ENCODE measurements at places on chromosomes 5 and 9.
A peak's percentile ranks its signal among the peaks of the same experiment; 100 is the strongest.

GRCh38 chr9:114051706-114052105, 26.4 kb downstream of the AMBP start:
- peak; percentile 46 for DNase-seq

DNA sequence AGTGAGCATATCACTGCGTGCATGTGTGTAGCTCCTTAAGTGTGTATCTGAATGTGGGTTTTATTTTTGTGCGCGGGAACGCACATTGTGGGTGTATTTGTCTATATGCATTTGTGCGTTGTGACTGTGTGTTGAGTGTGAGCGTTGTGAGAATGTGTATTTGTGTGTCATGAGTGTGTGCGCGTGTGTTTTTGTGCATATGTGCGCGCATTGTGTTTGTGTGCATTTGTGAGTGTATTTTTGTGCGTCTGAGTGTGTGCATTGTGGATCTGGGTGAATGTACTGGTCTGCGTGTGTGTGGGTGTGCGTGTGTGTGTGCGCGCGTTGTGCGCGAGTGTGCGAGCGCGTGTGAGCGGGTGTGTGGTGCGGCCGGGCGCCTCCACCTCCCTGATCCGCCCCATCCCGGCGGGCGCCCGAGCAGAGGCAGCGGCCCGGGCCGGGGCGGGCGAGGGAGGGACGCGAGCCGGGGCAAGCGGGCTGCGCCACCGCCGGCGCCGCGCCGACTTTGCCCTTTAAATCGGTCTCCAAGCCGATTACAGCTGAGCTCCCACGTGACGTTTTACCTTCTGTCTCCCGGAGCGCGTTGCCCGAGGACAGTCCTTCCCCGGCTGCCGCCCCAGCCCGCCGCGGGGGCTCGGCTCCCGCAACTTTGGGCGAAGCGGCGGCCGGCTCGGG, at the start of gene RASGRF2:
TSS of gene RASGRF2 (plus strand) at position 596 of the 675 bp plus-strand sequence. CDS start 376 bp downstream, outside the sequence.
- no peak for DNase-seq

GRCh38 chr9:21429191-21429590, 11.0 kb upstream of the IFNA1 start:
- DNase-seq = no peak

- no peak for DNase-seq
These were observed 632 bp downstream of the COQ4 start for GRCh38 chr9:128323212-128323730.

GRCh38 chr5:124403281-124403680, 343.2 kb downstream of the ZNF608 start:
- no peak for DNase-seq

DNA sequence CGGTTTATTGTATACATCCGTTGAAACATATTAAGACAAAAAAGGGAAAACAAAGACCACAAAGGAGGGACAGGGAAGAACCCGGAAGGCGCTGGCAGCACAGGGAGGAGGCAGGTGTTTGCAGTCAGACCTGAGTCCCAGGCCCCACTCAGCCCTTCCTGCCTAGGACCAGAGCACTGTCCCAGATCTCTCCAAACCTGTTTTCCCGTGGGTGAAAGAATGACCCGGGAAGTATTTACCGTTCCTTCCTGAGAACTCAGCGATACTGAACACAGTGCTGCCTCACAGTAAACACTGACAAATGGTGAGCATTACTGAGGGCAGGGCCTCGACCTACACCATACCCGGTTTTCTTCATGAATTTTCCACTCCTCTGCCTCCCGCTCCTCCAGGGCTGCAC, 1.2 kb downstream of the ABO start:
- DNase-seq = no peak

DNA sequence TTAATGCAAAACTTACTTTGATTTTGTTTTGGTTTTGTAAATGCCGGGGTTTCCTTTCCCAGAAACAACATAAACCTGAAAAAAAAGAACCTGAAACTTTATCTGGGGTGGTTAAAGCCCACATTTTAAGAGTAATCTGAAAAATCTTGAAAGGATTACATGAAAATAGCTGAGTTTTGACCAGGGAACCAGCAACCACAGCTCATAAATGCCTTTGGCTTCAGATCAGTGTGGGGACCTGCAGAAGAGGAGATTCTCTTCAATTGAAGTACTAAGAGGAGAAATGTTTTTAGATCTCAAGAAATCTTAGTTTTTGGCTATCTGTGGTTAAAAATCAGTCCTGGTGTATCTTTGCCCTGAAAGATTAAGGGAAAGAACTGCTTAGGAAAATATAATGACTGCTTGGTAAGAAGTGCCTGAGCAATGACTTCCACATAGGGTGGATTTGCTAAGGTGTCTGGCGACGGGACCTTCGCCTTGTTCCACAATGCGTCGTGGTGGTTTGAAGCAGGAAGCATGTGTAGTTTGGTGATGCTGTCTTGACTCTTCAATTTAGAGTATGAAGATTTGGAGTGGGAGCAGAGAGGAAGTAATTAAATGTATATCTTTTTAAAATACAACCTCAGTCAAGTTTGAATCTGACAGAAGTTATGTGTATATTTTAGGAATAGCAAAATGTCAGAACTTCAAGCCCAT, 186.5 kb downstream of the MAN2A1 start:
- no peak for DNase-seq

GRCh38 chr5:83492331-83492730, 20.8 kb downstream of the VCAN start:
- DNase-seq = no peak

DNA sequence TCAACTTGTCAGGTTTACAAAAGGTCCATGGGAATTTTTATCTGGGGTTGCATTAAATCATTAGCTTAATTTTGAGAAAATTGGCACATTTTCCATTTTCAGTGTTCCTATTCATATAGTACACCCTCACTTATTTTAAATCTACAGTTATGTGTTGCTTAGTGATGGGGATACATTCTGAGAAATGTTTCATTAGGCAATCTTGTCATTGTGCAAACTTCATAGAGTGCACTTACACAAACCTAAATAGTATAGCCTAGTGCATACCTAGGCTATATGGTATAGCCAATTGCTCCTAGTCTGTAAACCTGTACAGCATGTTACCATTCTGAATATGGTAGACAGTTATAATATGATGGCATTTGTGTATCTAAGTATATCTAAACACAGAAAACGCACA, 19.8 kb upstream of the FAM151B start:
- no peak for DNase-seq

DNA sequence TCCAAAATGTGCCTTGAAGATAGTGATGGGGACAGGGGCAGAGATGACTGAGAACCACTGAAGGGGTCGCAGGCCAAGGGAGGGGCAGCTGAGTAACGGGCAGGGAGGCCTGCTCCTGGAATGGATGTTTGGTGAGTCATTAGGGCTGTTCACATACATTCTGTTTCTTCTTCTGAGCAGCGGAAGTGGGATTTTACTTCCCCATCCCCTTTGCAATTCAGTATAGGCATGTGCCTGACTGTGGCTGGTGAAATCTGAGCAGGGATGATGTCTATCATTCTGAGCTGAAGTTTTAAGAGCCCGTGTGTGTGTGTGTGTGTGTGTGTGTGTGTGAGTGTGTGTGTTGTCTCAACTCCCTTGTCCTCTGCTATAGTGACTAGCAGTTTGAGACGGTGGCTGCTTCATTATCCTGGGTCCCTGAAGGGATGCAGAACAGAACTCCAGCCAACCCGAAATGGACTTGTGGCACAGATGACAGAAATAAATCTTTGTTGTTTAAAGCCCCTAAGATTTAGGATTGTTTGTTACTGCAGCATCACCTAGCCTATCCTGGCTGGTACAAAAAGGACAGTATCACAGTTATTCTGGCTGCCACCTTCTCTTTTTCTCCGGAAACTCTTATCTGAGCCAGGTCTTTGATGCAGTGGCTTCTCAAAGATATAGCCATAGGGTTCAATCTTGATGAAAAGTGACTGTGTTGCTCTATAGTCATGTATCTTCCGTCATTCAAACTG, 29.2 kb upstream of the TGFBI start:
- DNase-seq = no peak

GRCh38 chr5:179275381-179275878, 69.8 kb downstream of the ADAMTS2 start:
- DNase-seq = no peak

GRCh38 chr5:53127107-53127506, 17.6 kb upstream of the MOCS2 start:
- DNase-seq = no peak

DNA sequence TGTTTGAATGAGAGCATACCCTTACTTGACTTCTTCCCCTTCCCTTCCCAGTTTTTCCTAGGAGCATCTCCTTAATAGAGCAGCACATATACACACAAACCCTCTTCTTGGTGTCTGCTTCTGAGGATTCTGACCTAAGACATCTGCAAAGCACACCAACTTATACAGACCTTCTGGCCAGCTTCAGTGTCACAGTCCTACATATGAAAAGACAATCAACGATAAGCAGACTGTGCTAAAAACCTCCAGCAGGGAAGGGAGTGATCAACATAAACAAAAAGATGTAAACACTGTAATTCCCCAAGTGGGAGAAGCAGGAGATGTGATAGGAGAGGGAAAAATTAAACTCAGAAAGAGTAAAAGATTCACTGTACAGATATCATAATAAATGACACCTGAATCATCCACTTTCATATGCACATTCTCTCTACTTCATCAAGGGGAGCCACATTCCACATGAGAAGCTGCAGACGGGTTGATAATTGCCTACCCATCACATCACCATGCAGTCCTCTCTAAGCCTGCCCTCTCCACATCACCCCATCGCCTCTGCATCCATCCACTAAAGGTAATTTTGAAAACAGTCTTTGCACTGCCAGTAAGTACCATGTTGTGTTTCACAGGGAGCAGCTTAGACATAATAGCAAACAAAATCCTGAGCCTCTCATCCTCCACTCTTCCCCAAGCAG, 13.0 kb downstream of the APBA1 start:
- no peak for DNase-seq

- DNase-seq = no peak
These were observed 79.2 kb downstream of the KCTD16 start for GRCh38 chr5:144249755-144250464.

DNA sequence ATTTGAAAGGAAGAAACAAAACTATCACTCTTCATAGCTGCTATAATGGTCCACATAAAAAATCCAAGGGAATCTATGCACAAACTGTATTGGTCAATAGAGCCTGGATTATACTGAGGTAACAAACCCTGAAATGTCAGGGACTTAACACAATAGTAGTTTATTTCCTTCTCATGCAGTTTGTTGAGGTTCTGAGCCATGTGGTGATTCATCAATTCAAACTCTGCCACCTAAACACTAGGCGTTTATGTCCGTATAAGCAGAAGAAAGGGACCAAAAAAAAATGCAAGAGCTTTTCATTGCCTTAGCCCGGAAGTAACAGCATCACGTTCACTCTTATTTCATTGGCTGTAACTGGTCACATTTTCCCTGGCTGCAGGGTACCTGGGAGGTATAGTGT, 464.7 kb downstream of the ZSWIM6 start:
- no peak for DNase-seq

- no peak for DNase-seq
These were observed 60.9 kb upstream of the CACNA1B start for GRCh38 chr9:137816531-137817235.

DNA sequence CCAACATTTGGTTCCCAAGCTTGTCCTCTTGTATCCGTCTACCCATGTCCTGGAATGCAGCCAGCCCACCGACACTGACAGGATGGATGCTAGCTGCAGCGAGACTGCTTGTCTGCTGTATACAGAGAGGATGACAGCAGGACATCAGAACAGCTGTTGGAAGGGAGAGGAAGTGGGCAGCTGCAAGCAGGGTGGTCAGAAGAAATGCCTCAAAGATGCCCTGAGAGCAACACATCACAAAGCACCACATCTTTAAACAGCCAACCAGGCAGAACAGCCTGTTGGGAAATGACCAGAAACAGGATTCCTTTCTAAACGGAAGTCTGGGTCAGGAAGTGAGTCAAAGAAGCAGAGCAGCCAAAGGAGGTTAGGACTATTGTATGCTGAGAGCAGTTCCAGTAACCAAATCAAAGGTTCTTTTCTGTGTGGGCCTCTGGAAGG, 219.1 kb downstream of the NDUFS4 start:
- DNase-seq = no peak

DNA sequence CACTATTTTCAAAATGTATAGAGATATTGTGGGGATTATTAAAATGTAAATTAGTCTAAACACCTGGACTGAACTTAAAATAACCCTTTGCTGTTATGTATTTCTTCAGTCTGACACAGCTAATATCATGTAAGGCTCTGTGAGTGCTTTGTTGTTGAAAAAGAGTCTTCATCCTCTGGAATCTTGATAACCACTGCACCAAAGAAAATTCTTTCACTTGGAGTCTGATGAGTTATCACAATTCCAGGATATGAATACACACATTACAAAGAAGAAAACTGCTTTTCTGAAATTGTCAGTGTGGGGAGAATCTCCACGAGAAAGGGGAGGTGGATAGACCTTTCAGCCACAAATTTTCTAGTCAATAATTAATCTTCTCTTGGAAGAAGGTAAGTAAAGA, 42.3 kb upstream of the TARS1 start:
- DNase-seq = no peak

- DNase-seq = no peak
These were observed 297.1 kb downstream of the KCTD16 start for GRCh38 chr5:144467792-144468191.

GRCh38 chr5:160186480-160186879, 42.8 kb upstream of the FABP6 start:
- no peak for DNase-seq

DNA sequence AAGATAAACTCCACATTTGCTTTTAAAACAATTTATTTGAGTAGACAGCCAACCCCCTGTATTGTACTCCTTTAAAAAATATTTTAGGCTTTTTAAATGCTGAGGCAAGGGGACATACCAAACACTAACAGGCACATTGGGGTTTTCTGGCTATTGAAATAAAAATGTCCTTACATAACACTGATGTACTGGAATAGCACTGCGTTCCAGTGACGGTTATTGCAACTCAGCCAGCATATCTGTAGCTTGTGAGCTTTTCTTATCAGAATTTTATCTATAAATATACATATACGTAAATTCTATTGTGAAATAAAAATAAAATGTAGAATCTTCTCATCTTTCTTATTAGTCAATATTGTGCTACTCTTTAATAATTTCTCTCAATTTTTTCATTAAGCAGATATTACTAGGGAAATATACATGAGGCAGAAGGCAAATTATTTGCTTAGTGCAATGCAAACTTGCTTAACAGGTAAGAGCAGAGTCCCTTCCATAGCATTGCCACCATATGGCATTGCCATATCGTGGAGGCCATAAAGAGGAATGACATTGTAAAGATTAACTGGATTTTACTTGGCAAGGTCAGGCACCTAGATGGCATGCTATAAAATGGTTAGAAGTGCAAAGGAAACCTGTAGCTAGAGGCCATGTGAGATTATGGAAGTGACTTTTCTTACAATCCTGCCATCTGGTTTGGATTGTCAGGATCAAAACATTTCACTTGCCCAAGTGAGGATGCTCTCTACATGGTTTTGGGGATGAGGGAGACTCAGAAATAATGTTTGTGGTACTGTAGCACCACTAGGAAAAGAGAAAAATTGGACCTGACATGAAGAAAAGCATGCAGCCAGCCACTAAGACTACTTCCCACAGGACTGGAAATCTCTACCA, 94.8 kb upstream of the CDKN2B start:
- DNase-seq = no peak

DNA sequence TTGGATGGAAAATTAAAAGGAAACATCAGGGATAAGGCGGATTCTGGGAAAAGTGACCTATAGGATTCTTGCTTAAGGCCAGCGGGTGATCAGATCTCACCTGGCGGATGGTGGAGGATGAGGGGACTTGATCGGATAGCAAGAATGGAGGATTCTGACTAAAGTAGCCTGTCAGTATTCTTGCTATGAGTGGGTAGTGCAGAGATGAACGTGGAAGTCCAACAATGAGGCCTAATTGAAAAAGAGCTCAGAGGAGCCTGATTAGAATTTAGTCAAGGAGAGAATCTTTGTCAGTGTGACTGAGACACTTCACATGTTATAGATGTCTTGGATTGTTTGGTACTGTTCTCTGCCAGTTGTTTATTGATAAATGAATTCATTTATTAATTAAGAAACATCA, 24.9 kb downstream of the CAST start:
- no peak for DNase-seq
